Muscle of back (tissue), 13 donors: ENCODE measurements at places on chromosomes 5 and 9.

GRCh38 chr9:128082151-128082550, 14.1 kb downstream of the SLC25A25 start:
- DNase-seq: no peak

DNA sequence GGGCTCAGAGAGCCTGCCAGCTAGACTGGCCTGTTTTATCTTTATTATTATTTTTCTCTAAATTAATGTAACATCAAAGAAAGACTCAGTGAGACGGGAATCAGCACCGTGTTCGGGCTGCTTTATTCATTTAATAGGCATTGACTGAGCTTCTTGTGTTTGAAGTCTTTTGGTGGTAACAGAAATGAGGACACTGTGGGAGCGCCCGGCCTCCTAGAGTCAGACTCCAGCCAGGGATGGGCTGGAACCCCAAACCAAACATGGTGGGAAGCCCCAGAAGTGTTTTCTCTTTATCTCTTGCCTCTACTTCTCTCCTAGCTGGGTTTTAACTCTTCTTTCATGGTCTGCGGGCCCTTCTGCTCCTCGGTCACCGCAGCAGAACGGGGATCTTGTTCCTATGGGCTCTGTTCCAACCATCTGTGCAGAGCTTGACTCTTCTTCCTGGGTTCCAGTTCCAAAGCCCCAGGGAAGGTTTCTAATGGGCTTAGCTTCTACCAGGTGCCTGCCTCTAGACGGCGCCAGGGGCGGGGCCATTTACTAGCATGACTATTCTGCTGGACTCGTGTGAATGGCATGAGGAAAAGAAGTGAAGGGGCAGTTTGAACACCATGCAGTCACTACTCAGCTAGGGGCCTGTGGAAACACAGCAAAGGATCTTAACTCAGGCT, 123.8 kb downstream of the FGF18 start:
- no peak for DNase-seq

GRCh38 chr9:129822898-129823541, 916 bp downstream of the TOR1A start:
- peak; percentile 20 for DNase-seq

DNA sequence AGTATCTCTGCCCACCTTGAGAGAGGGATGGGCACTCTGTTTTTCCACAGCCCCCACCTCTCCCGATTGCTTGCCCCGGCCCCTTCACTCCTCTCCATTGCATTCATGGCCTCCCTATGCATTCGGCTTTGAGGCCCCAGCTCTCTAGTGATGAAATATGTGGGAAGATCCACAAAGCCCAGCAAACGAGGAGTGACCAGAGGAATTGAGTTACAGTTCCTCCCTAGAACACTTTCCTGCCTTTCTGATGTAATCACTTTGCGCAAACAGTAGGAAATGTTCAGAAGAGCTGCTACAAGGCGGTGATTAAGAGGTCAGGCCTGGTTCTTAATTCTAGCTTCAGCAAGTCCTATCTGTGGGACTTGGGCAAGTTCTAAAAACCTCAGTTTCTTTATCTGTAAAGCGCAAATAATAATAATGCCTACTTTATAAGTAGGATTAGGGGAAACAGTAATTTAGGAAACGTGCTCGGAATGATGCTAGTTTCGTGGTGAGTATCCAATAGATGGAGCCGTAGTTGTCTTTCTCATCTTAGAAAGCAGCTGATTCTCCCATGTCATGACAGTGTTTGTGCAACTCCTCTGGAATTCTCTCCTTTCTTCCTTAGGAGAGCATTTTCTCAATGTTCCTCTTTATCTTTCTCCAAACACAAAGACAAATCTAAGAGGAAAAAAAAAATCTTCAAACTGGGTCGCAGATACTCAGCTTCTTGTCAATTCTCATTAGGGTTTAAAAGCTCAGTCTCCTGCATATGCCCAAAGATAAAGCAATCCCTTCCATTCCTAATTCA, 99.5 kb upstream of the MSX2 start:
- no peak for DNase-seq

- DNase-seq: peak; percentile 81
Measured at GRCh38 chr9:94945197-94946144, 219.0 kb downstream of the AOPEP start.

GRCh38 chr9:115349542-115349941, 231.6 kb upstream of the TNC start:
- DNase-seq: no peak

- peak; percentile 42 for DNase-seq
Measured at GRCh38 chr9:93593144-93593658, 16.8 kb downstream of the PHF2 start.

- DNase-seq: no peak
Measured at GRCh38 chr5:112597831-112598230, 139.9 kb upstream of the APC start.
